T-helper 22 cell (primary cell): ENCODE measurements at places on chromosomes 7 and 10.

DNA sequence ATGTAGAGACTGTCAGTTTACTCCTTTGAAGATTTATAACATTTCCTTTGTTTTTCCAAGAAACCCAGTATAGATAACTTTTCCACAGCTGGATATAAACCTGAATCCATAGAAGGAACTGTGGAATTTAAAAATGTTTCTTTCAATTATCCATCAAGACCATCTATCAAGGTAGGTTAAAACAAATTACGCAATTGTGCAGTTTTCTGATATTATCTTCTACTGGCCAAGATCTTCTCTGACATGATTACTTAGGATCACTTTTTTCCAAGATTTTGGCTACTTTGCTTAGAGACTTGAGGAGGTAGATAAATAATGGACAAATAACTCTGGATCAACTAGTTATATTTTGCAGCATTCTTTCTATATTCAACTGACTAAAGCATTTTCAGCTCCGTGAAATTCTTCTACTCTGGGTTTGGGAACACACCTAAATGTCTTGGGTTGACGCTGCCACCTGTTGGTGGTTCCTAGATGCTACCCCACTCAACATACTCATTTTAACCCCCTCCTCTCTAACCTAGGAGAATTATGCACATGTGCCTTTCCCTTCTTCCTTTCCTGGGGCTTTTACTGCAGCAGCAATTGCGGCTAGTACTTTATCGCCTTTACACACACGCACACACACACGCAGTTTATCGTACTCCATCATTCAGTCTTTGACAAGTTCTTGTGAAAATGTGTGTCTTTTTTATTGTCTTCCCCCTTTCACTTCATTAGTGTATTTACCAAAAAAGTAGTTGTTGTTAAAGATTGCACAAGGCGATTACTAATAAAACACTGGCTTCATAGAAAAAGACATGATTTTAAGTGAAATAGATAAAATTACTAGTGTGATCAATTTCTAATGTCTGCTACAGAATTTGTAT lies 32.7 kb downstream of the ABCB5 start:
- DNase-seq: no peak

GRCh38 chr7:30851651-30852307 lies 59.9 kb upstream of the AQP1 start:
- DNase-seq: no peak

GRCh38 chr10:19728964-19729363 lies 87.3 kb upstream of the PLXDC2 start:
- DNase-seq: no peak

DNA sequence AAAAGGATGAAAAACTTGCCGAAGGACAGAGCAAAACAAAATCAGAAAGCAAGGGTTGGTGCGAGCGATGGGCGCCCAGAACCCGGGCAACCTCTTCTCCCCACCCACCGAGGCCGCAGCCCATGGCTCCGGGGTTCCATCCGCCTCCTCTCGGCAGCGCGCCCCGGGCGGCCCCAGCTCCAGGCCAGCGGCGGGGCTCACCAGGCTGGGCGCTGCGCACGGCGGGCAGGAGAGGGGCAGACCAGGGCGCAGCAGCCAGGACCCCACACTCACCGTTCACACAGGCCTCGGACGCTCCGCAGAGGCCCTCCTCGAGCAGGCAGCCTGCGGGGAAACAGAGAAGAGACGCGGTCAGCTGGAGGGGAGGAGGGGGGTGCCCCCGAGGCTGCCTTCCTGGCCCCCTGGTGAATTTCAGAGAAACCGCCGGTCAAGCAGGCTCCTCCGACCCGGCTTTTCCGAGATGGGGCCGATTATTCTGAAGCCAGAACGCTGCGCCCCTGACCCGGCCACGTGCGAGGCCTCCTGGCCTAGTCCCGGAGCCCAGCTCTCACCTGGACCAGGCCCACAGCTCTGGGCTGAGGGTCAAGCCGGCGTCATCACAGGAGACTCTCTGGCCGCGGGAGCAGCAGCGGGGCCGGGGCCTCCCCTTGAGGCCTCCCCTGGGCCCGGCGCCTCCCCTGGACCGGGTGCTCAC lies 98.0 kb downstream of the PTPRN2 start:
- no peak for DNase-seq

DNA sequence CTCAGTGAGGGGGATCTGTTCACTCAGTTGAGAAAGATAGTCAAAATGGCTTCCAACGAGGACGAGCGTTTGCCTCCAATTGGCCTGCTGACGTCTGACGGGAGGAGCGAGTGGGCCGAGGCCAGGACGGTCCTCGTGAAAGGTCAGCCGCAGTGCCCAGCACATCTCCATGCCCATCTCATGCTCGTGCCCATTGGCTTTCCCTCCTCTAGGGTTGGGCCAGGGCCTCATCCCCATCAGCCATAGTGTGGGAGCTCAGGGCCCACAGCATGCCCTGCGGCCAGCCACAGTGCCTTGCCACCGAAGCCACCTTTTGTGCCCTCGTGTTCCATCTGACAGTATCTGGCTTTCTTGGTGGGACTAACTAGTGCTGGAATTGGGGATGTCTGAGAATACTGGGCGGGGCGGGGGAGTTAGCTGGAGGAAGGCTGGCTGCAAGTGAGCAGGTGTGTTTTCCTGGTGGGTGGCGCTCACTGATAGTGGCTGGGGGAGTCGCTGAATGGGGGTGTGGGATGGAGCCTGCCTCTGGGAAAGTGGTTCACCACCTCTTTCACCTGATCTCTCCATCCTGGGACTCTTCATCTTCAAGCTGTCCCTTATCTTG lies 13.9 kb downstream of the CHAT start:
- no peak for DNase-seq

DNA sequence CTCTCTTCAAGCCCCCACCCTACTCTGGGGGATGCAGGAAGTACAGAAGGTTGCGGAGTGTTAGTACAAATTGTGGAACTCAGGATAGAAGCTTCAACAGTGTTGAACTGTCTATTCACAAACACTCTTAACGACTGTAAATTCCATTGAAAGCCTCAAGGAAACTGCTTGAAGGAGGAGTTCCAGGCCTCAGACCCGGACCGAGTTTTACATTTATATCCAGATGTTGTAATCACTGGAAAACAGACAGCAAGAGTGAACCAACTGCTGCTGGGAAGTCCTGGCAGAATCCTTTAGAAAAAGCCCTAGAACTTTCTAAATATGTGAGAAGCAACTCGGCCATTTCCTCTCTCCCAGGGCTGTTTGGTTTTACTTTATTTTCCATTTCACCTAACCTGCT lies 84.1 kb upstream of the LRRC18 start:
- no peak for DNase-seq

DNA sequence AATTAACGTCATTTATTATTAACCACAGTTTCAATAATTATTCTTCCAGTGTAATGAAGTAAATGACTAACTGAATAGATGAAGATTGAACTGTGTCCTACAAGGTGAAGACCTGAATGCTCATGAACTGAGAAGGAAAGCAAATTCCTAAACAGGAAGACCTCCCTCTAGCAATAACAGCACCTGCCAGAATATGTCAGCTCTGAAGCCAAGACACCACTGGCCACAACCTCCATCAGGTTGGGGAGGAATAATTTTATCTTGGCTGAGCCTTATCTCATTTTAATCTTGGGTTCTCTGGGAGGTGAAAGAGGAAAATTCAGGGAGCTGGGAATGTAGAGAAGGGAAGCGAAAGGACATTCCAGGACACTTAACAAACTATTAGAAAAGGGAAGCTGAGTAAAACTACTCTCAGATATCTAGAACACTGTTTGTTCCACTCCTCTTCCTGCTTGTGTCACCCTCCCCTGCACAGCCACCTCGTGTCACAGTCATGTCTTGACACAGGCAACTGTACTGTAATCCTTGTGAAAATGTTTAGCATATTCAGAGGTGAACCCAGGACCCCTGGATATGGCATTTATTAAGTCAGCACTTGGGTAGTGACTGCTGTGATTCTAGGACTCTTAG lies 4.6 kb upstream of the SLC13A1 start:
- no peak for DNase-seq

GRCh38 chr10:123841115-123841514 lies 50.5 kb downstream of the CPXM2 start:
- DNase-seq: no peak

DNA sequence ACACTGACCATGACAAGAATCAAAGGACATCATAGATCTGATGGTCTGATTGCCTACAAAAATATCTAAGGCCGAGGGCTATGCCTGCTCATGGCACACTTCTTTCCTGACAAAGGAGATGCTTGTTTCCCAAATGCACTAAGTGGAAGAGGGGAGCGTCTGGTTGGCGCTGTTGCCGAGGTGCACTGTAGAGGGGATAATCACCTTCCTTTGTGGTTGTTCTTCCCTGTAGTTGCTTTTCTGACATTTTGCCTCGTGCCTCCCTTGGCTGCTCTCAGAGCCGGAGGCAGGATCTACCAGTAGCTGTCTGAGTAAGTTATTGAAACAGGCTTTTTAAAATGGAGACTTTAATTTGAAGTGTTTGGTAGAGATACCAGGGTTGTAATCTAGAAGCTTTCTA lies 352.0 kb downstream of the SORCS3 start:
- no peak for DNase-seq

DNA sequence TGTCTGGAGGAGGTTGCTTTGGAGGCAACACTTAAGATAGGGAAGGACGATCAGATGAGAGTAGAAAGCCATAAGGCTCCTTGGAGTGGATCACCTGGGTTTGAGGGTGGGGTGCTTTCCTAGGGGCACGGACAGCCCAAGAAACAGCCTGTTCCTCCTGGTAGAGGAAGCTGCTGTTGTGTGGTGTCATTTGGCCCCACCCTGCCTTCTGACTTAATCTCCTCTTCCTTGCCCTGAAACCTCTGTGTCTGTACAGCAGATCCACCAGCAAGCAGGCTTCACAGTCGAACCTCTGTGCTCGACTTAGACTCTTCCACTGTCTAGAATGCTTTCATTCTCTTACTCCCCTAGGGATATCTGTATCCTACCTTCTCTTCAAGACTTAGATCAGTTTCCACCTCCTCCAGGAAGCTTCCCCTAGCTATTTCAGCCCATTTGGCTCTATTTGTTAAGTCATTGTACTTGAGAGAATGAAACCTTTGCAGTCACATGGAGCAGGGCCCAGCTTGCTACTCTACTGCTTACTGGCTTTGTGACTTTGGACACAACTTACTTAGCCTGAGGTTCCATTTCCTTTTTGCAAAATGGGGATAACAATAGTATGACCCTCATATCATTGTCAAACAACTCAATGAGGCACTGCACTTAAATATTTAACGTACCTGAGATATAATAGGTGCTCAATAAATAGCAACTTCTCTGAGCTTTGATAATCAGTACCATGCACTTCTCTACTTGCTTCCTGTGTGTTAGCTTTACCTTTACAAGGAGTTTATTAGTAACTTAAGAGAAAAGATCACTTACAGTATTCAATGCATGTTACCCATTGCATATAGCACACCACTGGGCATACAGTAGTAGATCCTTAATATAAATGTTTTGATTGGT lies 5.0 kb downstream of the MXI1 start:
- DNase-seq: peak; percentile 31

GRCh38 chr10:121510201-121510771 lies 88.0 kb downstream of the FGFR2 start:
- DNase-seq: no peak

DNA sequence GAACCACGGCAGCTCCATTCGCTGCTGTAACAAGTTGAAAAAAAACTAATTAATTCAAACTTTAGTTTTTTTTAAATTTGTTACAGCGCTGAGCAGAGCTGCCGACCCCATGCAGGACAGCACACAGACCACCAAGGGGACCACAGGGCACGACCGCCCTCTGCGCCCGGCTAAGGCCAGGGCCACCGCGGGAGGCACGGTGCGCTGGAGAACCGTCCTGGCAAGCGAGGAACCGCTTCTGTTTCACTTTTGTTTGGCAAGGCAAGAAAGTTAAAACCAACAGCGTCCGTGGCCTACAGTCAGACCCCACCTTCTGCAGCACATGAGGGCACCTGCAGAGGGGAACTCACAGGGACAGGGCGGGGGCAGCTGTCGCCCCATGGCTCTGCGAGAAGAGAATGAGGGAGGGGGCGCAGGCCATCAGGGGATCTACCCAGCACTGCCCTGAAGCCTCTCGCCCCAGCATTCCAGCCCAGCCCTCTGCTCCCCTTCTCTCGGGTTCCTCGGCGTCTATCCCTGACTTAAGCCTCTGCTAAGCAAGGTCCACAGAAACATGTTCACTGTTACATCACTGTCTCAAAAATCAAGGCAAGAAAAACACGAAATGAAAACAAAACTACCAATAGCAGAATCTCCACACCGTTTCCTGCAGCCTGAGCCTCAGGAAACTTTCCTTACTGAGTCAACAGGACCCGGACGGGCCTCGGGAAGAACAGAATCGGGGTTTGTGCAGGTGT lies 204.4 kb downstream of the DIP2C start:
- DNase-seq: no peak

- no peak for DNase-seq
These were observed 74.1 kb downstream of the TACC2 start for GRCh38 chr10:122062831-122063674.

- peak; percentile 44 for DNase-seq
These were observed 46.2 kb downstream of the FAM53B start for GRCh38 chr10:124697837-124698544.

- DNase-seq: no peak
These were observed 14.5 kb upstream of the AKR1C2 start for GRCh38 chr10:5018134-5018533.

DNA sequence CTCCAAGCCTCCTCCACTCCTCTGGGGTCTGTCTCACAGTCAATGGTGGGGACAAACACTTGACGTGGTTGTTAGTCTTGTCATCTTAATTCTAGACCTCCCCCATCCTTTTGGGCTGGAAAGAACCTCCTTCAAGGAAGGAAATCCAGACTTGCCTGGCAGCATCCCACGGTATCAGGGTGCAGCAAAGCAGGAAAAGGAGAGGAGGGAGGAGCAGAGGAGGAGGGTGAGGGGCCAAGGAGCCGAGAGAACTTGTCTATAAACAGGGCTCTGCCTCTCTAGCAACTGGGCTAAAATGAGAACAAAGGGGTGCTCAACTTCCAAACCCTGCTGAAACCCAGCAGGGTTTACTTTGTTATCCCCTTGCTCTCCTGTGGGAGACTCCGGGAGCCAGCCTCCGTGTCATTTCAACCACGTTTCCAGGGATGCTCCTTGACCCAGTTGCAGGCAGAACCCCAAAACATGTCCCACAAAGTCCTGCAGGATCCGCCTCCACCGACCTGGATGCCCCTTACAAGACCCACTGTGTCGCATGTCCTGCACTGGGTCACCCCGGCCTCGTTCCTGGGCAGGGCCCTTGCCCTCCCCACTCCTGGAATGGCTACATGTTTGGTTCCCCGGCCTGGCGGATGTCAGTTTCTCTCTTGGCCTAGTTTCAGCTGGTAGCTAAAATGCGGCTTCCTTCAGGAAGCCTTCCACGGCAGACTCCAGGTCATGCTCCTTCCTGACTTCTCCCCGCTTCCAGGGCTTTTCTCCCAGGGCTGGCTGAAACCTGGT lies 69.7 kb upstream of the MGMT start:
- DNase-seq: no peak

DNA sequence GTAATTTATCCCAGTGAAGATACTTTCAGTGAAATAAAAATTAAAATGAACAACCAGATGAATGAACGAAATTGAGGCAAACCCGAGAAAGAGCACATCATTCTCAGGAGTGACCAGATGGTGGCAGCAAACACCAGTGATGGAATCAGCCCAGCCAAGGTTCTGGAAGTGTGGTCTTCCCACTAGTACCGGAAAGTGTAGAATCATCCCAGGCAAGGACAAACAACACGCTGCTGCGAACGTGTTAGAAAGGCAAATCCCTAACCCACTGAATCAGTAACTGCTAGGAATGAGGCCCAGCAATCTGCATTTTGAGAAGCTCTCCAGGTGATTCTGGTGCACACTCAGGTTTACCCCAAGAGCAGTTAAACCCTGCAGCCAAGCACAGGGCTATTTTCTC lies 15.5 kb upstream of the SLC18A3 start:
- no peak for DNase-seq

- no peak for DNase-seq
These were observed 149.3 kb downstream of the POU6F2 start for GRCh38 chr7:39127058-39127457.
